Activated CD4-positive, CD25-positive, alpha-beta regulatory T cell treated with anti-CD3 and anti-CD28 coated beads, Interleukin-2, amount 50 U/mL, for 72 hours (primary cell): ENCODE measurements at places on chromosomes 16 and 17.

- DNase-seq = no peak
Observed at GRCh38 chr16:57424583-57424982, 20.0 kb downstream of the CCL17 start.

- no peak for DNase-seq
Observed at GRCh38 chr17:82215972-82216300, 3.3 kb upstream of the CCDC57 start.

DNA sequence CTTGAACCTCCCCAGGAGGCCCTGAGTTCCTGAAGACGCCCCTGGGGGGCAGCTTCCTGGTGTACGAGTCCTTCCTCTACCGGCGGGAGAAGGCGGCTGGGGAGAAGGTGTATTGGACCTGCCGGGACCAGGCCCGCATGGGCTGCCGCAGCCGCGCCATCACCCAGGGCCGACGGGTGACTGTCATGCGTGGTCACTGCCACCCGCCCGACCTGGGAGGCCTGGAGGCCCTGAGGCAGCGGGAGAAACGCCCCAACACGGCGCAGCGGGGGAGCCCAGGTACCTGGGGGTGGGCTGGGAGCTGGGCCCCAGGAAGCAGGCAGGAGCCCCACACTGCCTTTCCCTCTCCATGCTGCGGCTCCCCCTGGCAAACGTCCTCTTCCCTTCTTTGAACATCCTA is 22.0 kb downstream of the FLYWCH1 start:
- DNase-seq = no peak

GRCh38 chr17:29726715-29727252 is 104.1 kb upstream of the CORO6 start:
- no peak for DNase-seq

DNA sequence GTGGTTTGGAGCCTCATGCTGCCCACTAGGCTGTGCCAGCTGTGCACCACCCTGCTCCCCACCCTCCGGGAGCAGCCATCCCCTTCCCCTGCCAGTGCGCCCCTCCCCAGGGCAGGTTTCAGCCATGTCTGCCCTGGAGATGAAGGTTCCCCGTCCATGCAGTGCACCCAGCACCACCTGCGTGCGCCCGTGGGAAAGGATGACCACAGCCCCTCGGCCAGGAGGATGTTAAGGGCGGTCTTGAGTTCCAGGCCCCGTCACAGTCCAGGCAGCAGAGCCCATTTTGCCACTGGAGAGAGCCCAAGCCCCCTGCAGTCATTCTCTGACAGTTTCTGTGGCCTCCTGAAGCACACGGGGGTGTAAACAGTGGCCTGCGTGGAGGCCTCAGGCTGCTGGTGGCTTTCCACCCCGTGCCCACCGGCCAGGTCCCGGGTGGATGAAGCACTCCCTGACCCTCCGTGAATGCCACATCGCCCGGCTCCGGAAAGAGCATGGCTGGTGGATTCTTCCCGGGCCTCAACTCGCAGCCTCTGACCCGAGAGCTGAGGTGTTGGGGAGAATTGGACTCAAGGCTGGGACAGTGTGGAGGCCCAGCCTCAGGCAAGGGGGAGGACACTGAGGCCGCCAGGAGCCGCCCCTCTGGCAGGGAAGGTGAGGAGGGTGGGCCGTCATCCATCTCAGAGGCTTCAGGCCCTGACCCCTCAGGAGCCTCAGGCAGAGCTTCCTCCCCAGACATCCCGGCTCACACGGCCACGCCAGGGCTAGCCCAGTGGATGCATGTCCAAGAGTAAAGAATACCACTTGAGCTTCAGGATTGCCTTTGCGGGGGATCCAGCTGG is 69.7 kb upstream of the CHMP6 start:
- no peak for DNase-seq

- DNase-seq = peak; percentile 21
Observed at GRCh38 chr17:231191-231965, 49.9 kb upstream of the DOC2B start.

- DNase-seq = no peak
Observed at GRCh38 chr17:46991617-46992016, 12.6 kb upstream of the RPRML start.

GRCh38 chr17:61650749-61651148 is 59.7 kb upstream of the NACA2 start:
- no peak for DNase-seq

GRCh38 chr16:19123535-19124178 is 9.9 kb downstream of the ITPRIPL2 start:
- DNase-seq = no peak

DNA sequence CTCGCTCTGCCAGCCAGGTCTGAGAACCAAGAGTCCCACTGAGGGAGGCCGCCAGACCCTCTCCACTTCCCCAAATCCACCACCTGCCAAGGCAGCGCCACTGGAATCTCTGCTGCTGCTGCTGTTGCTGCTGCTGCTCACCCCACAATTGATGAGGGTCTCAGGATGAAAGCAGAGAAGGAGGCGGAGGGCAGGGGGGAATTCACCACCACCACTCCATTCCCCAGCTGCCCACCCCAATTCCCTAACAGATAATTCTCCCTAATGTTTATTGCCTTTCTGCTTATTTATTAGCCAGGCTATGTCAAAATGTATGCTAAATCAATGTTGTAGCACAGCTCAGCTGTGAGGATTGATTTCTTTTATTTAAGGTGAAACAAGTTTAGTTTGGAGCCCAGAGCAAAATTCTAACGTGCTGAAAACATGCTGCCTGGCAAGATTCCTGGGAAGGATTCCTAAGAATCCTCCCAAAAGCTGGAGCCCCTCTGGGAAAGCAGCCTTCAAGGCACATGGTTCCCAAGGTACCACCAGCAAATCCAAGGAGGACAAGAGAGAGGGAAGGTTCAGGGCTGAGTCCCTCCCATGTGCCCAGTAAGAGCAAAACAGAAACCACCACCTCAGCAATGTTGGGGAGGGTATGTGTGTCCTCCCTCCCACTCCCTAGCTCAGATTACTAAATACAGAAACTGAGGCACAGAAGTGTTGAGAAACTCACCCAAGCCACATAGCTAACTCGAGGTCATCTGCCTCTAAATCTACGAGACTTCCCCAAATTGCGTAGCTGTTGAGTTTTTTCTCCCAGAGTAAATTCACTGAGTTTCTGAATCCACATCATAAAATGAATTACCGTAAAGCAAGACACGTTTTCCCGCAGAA is 12.2 kb upstream of the CDH5 start:
- no peak for DNase-seq

- DNase-seq = no peak
Observed at GRCh38 chr17:57531648-57532504, 213.2 kb downstream of the CCDC182 start.

DNA sequence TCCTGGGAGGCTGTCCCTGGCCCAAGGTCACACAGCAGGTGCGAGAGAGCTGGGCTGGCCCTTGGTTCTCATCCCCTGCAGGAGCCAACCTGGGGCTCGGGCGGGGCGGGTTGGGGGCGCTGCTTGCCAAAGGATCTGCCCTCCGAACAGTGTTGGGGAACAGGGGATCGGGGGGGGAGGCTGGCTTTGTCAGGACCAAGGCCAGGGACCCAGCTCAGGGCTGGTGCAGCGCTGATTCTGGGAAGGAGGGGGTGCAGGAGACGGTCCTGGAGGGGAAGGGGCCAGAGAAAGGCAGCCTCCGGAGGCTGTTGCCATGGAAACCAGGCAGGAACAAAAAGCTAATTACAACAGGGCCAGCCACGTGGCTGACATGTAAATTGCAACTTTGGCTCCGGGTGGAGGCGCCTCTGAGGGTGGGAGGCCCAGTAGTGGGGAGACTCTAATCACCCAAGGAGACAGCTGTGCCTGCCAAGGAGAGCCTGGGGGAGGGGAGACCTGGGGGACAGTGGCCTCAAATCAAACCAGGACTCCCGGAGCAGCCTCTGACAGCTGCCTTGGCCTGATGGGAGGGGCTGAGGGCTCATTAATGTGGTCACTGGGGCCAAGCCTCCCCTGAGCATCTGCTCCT is 1.3 kb downstream of the TUBB3 start:
- DNase-seq = no peak

DNA sequence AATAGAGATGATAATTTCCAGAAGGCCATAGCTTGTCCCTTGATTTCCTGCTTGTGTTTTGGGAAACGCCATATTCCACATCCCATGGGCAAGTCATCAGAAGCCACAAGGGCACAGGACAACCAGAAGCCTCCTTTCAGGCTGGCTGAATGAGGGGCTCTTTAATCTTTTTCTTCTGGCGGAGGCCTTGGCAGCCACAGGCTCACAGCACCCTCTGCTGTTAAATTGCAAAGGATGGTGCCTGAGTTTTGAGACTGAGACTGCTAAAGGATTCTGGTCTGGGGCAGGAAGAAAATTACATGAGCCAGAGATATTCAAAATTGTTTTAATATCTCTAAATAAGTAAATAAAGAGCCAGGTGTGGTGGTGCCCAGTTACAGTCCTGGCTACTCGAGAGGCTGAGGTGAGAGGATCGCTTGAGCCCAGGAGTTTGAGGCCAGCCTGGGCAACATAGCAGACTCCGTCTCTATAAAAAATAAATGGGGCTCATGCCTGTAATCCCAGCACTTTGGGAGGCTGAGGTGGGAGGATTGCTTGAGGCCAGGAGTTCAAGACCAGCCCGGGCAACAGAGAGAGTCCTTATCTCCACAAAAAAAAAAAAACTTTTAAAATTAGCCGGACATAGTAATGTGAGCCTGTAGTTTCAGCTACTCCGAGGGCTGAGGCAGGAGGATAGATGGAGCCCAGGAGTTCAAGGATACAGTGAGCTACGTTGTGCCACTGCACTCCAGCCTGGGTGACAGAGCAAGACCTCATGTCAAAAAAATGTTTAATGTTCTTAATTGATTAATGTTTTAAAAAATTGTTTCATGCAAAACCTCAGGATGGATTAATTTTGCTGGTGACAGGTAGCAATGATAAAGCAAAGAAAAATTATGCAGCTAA is 26.3 kb downstream of the AARSD1 start:
- DNase-seq = no peak

GRCh38 chr17:80751946-80752581 is 207.4 kb downstream of the RPTOR start:
- no peak for DNase-seq

GRCh38 chr16:87778476-87778829 is 12.7 kb upstream of the KLHDC4 start:
- DNase-seq = peak; percentile 36

GRCh38 chr17:15364615-15365014 is 23.2 kb upstream of the TEKT3 start:
- no peak for DNase-seq

GRCh38 chr17:18124345-18125126 is 16.0 kb downstream of the MYO15A start:
- DNase-seq = no peak

- DNase-seq = no peak
Observed at GRCh38 chr17:70613681-70614080, 444.3 kb downstream of the KCNJ2 start.

- DNase-seq = no peak
Observed at GRCh38 chr17:27793168-27793905, 7.0 kb downstream of the NOS2 start.

GRCh38 chr16:85391769-85392583 is 221.1 kb upstream of the GSE1 start:
- no peak for DNase-seq
